ENCODE measurements at places on chromosomes 13 and 19. TPM values are rescaled to one million over a fixed set of nuclear protein-coding genes. Genes with fewer than 3 reads are reported as not detected.
A peak's percentile ranks its signal among the peaks of the same experiment; 100 is the strongest.

Gene FGF9
- total RNA-seq: 20.9 TPM

Gene ZNF560
- total RNA-seq: not detected

Gene OSCAR
- not detected for total RNA-seq

DNA sequence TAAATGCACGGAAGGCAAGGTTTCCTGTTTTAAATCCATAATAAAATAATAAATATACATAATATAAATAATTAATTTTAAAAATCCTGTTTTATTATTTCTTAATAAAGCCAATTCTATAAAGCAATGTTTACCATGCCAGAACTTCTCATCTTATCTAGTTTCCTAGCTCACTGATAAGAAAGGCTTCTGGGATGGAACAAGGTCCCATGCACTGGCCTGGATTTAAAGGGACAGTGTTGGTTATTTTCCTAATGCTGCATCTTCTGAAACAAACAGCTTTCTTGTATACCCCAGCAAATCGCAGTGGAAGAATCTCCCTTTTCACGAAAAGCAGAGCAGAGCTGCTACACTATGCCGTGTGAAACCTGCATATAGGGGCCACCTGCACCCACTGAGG lies 68.8 kb downstream of the LNX2 start:
- no peak for DNase-seq

DNA sequence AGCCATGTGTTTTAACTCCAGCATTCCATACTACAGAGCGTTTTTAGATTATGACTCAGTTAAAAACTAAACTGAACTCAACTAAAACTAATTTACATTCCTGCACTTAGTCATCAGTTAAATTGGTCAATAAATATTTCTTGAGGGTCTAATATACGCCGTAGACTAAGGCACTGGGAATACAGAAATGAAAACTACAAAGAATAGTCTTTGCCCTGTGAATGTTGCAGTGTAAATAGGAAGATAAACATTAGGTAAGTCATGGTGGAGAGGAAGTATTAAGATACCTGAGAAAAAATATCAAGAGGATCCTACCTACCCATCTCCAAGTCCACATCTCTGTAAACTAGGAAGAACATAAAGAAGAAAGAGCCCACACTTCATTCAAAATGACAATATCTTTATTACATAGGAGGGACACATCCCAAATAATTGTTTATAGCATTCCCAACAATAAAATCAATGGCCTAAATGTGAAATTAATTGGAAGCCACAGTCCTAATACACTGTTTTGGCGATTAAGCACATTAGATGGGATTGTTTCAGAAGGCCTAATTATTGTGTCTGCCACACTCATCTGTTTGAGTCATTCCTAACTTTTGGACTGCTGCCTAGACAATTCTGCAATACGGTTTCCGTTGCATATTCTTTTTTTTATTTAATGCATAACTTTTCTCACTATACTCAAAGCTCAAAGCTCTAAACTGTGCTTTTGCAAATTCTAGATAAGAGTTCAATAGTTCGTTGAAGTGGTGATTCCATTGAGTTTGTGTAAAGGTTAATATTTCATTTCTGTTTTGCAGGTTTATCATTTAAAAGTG lies 52.9 kb downstream of the MBNL2 start:
- no peak for DNase-seq

- no peak for DNase-seq
Measured at GRCh38 chr13:99221567-99222239, 21.0 kb downstream of the UBAC2 start.

DNA sequence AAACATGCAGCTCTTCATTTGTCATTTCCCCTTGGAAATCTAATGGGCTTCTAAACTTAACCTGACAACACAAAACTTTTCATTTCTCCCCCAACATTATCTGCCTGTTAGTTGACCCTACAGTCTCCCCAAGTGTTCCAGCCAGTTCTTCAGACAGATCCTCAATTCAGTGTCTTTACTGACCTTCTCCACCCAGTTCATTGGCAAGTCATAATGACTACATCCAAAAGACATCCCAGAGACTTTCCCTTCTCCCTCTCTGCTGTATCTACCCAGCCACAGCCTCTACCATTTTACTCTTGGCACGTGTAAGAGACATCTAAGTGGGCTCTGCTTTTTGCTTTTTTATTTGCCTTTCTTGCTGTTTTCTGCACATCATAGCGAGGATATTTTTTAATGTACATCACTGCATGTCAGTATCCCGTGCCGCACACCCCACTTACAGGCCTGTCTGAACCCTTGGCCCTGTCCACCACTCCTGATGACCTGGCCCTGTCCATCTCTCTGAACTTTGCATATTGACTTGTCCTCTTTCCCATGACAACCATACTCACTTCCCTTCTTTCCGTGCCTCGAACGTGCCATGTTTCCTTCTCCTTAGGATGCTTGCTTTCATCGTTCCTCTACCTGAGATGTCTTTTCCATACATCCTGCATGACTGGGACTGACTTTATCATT lies 391.9 kb downstream of the IRS2 start:
- no peak for DNase-seq

DNA sequence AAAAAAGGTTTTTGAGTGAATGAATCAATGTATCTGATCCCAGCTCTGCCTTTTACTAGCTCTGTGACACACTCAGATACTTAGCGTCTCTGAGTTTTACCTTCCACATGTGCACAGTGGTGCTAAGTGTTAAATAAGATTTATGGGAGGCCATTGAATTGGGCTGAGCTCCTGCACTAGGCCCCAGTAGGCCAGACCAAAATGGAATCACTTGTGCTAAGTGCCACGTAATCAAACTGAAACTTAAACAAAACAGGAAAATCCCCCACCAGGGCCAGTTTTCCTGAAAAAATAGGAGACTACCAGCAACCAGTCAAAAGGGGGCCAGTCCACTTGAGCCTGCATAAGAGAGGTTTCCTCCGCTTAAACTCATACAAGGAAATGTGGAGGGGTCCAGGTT lies 40.9 kb downstream of the GJA3 start:
- DNase-seq: no peak

DNA sequence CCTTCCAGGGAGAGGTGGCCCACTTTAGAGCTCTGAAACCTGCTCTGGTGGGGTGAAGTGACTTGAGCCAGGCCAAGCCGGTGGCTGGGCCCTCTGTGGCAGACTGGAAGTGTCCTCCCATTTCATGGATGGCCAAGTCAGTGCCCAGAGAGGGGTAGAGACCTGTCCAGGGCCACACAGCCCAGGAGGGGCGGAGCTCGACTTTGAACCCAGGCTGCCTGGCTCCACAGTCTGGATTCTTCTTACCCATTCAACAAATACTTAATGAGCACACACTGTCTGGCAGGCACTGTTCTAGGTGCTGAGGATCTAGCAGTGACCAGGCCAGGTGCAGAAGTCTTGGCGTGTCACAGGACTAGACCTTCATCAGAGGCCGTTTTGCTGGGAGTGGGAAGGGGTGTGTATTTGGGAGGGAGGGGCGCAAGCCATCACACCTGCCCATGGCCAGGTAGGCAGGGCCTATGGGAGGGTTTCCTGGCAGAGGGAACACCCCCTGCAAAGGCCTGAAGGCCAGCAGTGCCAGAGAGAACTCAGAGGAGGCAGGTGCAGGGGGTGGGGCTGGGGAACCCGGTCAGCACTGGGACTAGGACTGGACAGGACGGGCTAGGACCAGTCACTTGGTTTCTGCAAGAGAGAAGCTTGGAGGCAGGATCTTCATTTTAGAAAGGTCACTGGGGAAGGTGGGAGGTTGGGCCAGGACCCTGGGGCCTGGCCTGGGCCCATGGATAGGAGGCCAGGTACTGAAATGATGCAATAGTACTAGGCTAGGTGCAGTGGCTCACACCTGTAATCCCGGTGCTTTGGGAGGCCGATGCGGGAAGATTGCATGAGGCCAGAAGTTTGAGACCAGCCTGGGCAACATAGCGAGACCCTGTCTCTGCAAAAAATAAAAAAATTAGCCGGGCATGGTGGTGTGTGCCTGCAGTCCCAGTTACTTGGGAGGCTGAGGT lies 31.8 kb downstream of the DNM2 start:
- no peak for DNase-seq

DNA sequence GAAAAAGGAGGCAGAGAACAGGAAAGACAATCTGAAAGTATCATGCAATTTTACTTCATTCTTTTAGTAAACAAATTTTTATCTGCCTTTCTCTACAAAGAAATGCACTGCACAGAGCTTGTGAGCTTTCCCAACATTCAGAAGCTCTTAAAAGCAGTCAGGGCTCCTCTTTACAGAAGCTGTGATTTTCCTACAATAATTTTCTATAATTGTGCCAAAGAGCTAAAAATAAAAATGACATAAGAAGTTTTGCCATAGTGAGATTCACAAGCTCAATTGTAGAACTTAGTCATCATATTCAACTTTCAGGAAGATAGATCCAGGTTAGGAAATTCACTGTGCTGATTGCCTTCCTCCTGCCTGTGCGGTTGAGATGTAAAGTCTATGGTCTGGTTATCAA lies 341.4 kb downstream of the PCDH9 start:
- no peak for DNase-seq

DNA sequence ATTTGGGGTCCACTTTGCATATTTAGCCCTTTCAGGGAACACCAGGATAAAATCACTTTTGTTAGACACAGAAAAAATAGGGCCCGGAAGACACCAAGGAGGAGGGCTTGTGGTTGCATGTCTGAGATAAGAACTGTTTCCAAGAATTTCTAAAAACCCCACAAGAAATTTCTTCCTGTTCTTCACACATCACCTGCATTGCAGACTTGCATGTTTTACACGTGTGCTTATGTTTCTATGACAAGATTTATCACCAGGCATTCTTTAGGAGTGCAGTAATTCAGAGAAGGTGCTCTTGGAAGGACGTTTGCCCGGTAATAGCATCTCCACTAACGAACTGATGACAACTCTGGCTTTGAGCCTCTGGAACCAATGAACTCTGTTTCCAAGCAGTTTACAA lies 7.1 kb upstream of the ACTL9 start:
- DNase-seq: no peak

DNA sequence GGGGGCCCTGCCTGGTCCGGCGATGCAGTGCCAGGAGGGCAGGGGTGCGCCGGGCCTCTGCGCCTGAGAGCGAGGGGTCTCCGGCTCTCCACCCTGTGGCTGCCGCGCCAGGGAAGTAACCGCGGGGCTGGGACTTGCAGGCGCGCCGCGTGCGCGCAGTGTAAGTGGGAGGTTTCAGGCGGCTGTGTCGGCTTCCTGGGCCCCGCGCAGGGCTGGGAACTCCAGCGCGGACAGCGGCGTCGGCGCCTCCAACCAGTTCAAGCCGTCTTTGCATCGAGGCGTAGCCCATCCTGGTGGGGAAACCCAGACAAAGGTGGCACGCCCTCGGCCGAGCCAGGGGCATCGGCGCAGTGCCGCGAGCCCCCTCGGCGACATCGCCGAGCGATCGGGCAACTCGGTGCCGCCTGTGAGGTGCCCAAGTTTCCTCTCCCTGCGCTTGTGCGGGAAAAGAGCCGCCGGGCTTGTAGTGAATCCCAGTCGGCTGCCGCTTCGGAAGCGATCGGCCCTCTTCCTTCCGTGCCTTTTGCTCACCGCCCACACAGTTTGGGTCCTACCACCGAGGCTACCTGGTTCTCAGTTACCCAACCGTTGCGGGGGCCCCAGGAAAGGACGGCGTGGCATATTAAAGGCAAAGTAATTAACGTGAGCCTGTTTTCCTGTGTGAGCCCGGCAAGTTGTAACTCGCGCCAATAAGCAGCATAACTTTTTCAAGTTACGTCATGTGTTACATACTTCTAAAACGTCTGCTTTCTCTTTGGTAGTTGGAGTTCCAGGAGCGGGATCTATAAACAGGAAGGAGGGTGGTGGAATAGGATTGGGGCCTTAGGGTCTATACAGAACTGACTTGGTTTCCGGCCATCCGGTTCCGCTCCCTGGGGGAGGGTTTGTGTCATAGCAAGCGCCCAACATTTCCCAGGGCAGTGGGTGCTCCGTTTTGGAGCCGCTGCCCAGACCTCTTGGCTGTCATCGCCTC lies 1.2 kb downstream of the LRCH1 start:
- peak; percentile 52 for DNase-seq

DNA sequence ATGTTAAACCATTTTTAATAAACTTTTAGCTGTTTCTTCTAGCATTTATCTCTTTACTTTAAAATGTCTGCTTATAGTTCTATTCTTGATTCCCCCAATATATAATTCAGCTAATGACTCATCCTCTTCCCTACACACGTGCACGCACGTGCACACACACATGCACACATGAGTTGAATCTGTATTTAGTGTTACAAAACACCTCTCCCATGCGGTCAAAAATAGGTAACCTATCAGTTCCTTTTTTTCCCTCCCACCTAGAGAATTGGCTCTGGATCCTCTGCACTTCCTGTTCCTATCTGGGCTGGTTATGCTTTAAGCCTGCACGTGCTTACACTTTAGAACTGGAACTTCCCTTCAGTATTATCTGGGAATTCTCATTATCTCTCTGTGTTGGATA lies 144.1 kb downstream of the PAN3 start:
- no peak for DNase-seq

DNA sequence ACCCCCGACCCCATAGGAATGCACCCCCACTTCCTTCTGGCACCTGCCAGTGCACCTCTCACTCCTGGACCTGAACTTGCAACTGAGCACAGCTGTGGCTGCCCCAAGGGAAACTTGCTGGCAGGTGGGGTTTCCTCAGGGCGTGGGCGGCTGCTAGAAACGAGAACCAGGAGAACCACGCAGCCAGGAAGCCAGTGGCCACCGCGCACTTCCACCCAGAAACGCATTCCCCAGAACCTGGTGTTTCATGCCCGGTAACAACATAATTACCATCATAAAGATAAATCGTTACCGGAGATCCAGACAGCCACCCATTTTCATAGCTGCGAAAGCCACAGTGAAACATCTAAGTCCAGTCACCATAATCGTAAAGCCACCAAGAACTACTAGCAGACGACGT lies 75.2 kb upstream of the C13orf46 start:
- DNase-seq: no peak

DNA sequence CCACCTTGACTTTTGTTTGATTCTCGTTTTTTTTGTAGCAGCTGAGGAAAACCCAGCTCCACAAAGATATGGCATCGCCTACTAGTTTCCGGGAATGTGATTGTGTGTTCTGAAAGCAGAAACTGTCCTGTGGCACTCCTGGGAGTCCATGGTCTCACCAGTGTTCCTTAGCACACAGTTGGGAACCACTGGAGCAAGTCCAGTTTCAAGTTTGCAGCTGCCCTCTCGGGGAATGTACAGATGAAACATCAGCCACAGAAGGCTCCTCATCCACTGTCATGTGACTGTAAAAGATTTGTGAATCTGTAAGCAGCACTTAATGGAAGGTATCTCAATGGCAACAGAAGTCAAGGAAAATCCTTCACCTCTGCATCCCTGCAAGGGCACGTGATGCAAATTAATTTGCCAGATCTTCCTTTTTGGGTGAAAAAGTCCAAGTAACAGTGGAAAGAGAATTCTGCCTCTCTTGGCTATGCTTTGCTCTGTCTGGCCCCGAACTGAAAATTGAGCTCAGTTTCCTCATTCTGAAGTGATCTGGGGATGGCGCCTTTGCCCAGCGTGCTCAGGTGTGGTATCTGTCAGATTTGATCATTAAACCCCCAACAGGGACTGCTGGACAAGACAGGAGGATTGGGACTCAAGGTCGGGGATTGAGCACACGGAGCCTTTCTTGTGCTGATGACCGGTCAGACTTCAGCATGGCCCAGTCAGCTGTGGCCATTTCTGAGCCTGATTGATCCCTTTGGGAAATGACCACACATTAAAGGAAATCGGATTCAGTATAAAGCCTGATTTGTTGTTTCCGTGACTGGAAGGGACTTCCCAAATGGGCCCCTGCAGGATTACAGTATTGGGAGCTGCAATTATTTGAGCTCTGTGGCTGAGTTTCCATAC lies 58.8 kb downstream of the ING1 start:
- no peak for DNase-seq

GRCh38 chr19:37594982-37595382 lies 306 bp downstream of the ZNF540 start:
- DNase-seq: no peak
